Activated CD4-positive, alpha-beta T cell treated with anti-CD3 and anti-CD28 coated beads for 24 hours (primary cell): ENCODE measurements at places on chromosomes 2 and 18.

- DNase-seq = no peak
Observed at GRCh38 chr2:16495509-16496208, 170.0 kb downstream of the CYRIA start.

GRCh38 chr2:30311711-30312110 lies 80.4 kb downstream of the LBH start:
- DNase-seq = no peak

GRCh38 chr2:67930156-67930555 lies 132.6 kb downstream of the C1D start:
- no peak for DNase-seq

- DNase-seq = no peak
Observed at GRCh38 chr2:103166456-103167324, 404.9 kb downstream of the TMEM182 start.

DNA sequence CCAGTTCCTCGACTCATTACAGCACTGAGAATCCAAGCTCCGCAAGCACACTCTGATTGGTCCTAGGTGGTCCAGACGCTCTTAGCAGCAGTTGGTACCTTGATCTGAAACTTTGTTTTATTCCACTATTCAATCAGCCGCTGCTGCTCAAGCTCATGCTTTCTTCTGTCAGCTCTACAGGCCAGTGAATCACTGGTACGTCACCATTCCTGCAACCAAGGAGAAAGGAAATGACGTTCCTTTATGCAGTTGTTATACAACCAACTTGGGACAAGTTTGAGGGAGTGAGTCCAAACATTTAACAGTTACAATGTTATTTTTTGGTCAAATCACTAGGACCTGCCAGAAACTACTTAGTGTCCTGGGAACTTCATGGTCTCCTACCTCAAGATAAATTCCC lies 398.8 kb upstream of the TMEFF2 start:
- no peak for DNase-seq

- DNase-seq = no peak
Observed at GRCh38 chr2:228516019-228516418, 334.5 kb upstream of the SPHKAP start.

DNA sequence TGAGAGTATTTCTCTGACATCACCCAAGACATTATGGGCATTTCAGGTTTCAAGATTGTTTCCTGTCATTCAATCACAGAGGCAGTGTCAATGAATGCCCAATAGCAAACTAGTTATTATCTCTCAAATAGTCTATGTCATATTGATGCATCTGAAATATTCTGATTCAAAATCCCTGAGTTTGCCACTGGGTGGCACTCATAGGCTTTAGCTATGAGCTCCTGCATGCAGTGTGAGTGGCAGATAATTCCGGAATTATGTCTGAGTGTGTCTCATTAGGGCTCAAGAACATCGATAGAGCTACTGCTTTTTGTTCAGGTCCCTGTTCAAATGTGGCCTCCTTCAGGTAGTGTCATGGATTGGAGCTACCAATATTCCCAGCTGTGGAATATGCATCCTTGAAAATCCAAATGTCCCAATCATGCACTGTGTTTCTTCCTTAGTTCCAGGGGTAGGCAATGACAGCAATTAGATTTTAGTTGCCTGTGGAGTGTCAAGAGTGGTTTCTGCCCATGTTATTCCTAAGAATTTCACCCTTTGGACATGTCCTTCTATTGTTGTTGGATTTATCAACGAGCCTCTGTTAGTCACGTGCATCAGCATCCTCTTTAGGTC lies 7.8 kb upstream of the OR6B3 start:
- DNase-seq = peak; percentile 23

GRCh38 chr2:42949125-42949524 lies 156.7 kb upstream of the HAAO start:
- DNase-seq = no peak

- no peak for DNase-seq
Observed at GRCh38 chr2:171531291-171531690, 9.0 kb downstream of the CYBRD1 start.

DNA sequence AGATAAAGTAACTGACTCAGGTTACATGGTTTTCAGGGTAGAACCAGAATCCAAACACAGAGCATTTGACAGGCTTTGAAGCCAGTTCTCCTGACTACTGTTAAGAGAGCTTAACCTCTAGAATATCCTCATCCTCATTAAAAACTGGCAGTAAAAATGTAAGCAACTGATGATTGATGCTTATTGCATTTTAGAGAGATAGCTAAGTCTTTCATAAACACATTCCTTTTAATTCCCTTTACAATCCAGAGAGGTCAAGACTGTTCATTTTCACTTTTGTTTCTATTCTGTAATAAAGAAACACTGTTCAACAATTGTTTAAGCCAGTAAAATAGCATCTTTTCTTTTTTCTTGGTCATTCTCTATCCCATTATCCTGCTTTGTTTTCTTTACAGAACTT lies 53.9 kb upstream of the RAB27B start:
- no peak for DNase-seq

DNA sequence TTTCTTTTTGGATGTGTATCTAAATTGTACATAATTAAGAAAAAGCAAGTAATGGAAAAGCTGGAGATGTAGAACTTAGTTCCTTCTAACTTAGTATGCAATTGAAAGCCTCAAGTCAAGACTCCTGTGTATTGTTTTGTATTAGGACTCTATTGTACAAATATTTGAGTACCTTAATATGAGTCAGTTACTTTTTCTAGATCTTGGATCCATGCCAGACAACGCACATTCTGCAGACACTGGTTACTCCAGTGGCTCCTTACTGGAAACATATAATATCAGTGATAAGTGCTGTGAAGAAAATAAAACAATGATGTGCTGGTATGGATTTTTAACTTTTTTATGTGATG lies 1.5 kb downstream of the SLC39A10 start:
- DNase-seq = no peak

GRCh38 chr2:120748310-120748709 lies 12.6 kb downstream of the GLI2 start:
- no peak for DNase-seq

DNA sequence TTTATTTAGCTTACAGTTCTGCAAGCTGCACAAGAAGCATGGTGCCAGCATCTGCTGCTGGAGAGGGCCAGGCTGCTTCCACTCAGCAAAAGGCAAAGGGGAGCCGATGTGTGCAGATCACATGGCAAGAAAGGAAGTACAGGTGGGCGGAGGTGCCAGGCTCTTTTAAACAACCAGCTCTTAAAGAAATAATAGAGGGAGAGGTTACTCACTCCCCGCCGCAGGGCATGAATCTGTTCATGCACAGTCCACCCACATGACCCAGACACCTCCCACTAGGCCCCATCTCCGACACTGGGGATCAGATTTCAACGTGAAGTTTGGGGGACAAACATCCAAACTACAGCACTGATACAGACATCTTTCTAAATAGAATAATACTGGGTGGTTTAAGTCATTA lies 105.8 kb downstream of the MTCL1 start:
- DNase-seq = no peak

DNA sequence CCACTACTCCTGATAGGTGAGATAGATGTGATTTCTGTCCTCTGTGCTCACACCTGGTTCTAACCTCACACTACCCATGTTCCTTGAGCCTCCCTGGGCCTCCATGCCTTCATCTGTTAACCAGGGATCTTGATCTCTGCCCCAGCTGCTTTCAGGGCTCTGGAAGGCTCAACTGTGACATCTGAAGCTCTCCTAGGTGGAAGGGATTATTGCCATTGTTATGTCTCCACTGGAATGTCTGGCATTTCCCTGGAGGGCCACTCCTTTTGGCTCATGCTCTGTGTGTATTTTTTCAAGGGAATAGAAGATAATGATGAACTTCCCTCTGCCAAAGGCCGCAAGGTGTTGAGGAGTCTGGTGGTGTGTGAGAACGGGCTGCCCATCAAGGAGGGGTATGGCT lies 41.2 kb downstream of the PCARE start:
- no peak for DNase-seq

DNA sequence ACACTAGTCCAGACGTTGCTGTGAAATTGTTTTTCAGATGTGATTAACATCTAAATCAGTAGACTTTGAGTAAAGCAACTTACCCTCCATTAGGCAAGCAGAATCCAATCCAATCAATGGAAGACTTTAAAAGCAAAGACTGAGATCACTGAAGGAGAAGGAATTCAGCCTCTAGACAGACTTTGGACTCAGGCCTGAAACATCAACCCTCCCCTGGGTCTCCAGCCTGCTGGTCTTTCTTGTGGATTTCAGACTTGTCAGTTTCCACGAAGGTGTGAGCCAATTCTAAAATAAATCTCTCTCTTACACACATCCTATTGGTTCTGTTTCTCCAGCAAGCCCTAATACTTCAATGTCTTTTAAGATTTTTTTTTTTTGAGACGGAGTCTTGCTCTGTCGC lies 50.0 kb upstream of the EDAR start:
- no peak for DNase-seq

DNA sequence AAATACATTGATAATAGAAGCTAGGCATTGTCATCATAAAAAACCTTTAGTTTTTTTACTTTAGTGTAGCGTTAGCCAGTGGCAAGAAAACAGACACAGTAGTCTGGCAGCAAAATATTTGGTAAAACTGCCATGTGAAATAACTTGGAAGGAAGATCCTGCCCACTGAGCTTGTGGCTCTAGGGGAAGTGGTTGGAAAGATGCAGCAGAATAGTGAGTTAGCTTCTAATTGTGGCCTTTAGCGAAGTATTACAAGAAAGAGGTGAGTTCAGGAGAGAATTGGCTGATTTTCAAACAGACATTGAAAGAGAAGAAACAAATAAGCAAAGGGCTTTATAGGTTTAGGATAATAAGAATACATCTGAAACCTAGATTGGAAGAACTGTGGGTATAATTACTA lies 1887.8 kb upstream of the CELF4 start:
- no peak for DNase-seq

GRCh38 chr18:12904012-12904516 lies 20.0 kb upstream of the PTPN2 start:
- no peak for DNase-seq

- no peak for DNase-seq
Observed at GRCh38 chr18:74714791-74715190, 117.1 kb downstream of the ZNF407 start.

- no peak for DNase-seq
Observed at GRCh38 chr2:16218625-16219024, 278.3 kb downstream of the MYCN start.

- DNase-seq = no peak
Observed at GRCh38 chr2:45585267-45585861, 25.7 kb downstream of the SRBD1 start.

DNA sequence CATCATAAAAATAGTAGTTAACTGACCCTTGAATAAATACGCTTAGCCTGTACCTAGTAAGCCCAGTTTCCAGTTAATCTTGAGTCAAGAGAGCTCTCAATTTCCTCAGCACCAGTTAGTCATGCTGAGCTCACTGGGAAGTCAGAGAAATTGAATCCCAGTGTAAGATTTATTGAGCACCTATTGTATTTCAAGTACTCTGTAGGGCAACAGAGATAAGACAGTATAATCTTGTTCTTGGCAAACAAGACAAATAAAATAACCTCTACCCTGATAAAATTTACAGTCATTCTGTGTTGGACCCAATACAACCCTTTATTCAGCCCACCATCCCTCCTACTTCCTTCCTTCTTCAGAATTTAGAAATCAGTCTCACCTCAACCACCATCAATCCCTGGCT lies 71.9 kb upstream of the NRP2 start:
- DNase-seq = no peak

DNA sequence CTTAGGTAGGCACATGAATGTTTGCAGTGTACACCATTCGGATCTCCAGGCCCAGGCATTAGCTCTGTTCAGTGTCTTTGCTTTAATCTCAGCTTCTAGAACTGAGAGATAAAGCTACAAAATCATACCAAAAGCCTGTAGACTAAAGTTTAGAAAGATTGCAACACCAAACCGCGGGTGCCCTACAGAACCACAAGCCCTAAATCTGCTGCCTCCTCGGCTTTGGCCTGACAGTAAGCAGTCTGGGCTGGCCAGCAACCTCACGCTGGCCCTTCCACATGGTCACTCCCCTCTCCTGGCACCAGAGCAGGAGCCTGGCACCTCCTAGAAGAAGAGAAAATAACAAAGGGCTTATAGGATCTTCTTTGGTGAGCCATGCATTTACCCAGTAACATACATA lies 8.9 kb upstream of the OSR1 start:
- no peak for DNase-seq

GRCh38 chr18:6732952-6733351 lies 3.4 kb downstream of the ARHGAP28 start:
- no peak for DNase-seq

DNA sequence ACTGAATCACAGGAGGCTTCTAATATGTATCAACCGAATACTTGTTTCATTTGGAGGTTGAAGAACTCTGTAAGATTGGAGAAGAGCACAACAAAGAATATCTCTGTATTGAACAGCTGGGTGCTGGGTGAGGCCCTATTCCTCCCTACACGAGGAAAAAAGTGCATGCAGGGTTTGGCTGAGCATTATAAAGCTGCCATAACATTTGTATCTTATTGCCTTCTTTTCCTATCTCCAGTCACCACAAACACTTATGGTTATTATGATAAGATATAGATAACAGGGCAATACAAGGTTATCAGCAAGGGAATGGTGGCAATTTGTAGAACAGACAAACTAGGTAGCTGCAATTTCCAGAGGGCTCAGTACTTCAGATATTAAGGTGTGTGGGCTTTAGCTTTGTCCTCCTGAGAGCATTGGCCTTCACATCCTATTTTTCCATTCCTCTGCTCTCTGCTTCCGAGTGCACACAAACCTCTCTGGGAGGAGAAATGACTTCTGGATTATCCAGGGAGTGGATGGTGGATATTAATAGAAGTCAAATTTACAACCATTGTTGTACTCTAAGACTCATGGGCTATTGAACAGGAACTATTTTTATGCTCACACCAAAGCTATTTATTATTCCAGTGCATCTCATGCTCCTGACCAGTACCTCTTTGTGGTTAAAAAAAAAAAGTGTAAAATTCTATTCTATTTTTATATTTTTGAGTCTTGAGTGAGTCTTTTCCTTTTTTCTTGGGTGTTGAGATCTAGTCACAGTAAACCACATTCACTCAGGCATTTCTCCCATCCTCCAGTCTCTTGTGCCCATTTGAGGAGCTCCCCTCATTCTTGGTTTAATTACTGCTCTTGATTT lies 248.4 kb downstream of the ETAA1 start:
- DNase-seq = no peak

GRCh38 chr18:8253944-8254343 lies 355.3 kb upstream of the RAB12 start:
- DNase-seq = no peak

DNA sequence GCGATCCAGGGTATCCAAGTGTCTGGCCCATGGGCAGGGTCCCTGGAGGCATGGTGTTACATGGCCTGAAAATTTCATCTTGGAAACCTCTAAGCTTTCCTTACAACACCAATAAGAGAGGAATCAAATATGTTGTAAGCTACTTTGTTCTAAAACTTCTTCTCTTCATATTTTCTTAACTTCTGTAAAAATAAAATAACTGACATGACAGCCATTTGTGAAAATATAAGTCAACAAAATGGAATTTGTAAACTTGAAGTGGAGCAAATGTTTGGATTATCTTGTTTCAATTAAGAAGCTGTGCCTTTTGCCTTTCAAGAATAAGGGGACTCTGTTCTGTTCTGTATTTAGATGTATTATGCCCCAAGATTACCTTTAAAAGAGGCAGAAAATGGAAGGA lies 319.7 kb downstream of the LPIN1 start:
- DNase-seq = no peak
